Activated CD4-positive, alpha-beta T cell treated with anti-CD3 and anti-CD28 coated beads, Interleukin-2, amount 50 U/mL, for 24 hours (primary cell): ENCODE measurements at places on chromosomes 2 and 18.

DNA sequence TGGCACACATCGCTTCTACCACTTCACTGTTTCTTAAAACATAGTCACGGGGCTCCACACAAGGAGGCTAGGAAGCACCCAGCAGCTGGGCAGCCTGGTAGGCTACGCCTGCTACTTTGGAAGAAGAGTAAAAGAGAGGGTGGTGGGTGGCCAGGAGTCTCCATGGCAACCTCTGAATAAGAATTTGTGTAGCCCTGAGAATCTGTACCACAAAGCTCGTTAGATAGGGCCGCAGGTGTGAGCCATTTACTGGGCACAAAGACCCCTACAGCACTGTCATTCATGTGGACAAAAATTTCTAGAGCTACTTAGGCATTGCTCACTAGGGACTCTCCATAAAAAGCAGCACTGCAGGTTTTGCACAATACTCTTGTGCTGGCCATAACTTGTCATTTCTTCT, 166.4 kb upstream of the MSH6 start:
- DNase-seq = no peak

DNA sequence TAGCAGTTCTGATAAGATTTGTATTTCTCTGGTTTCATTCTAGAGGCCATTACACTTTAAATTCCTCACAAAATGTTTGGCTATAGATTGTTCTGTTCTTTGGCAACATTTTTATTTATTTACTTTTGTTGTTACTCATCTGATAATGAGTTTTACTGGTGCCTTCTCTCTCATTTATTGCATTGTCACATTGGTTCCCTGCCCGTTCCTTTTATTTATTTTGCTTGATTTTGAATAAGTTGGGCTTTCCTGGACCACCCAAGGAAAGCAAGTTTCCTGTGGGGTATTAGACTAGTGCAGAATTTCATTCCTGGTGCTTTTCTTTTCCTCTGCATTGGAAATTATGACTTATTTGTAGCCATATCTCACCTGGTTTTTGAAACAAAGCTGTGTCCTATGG, 232.0 kb downstream of the SOCS6 start:
- no peak for DNase-seq

GRCh38 chr2:162220368-162220767, 22.9 kb downstream of the FAP start:
- DNase-seq = no peak

- no peak for DNase-seq
These were observed 82.7 kb upstream of the CD302 start for GRCh38 chr2:159880729-159881128.

DNA sequence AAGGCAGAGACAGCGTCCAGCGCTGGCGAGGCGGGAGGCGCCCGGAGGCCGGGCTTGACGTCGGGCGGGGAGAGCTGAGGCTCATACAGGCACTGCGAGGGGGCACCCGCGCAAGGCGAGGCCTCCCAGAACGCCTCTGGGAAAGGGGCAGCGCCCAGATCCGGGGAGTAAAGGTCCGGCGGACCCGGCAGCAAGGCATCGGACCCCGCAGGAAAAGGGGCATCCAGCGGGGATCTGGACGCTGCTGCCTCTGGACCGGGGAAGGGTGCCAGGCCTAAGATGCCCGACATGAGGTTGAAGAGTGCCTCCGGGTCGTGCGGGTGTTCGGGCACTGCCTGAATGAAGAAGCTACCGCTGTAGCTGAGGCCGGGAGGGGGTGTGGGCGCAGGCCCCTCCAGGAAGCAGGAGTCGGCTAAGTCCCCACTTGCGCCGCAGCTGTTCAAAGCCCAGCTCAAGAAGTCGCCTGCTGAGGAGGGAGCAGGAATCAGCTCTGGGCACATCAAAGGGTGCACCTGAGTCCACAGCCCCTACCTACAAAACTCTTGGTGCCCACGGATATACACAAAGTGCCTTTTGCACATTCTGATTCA, 937 bp downstream of the EGR4 start:
- no peak for DNase-seq

DNA sequence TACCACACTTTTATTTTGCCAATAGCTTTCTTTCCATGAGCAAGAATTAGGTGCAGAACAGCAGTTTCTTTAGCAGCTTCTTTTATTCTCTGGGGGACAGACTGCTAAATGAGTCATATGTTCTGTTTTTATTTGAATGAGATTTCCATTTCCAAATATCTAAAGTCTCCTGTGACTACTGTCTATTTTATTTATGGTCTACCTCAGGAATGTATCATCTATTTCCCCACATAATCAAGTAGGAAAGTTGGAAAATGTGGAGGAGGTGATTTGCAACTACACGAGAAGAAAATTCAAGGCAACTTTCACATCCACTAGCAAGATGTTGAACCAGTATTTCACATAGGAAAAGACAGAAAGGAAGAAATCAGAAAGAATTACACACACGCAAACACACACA, 139.9 kb upstream of the MEX3C start:
- no peak for DNase-seq
